ENCODE measurements at places on chromosomes 1 and 21.

DNA sequence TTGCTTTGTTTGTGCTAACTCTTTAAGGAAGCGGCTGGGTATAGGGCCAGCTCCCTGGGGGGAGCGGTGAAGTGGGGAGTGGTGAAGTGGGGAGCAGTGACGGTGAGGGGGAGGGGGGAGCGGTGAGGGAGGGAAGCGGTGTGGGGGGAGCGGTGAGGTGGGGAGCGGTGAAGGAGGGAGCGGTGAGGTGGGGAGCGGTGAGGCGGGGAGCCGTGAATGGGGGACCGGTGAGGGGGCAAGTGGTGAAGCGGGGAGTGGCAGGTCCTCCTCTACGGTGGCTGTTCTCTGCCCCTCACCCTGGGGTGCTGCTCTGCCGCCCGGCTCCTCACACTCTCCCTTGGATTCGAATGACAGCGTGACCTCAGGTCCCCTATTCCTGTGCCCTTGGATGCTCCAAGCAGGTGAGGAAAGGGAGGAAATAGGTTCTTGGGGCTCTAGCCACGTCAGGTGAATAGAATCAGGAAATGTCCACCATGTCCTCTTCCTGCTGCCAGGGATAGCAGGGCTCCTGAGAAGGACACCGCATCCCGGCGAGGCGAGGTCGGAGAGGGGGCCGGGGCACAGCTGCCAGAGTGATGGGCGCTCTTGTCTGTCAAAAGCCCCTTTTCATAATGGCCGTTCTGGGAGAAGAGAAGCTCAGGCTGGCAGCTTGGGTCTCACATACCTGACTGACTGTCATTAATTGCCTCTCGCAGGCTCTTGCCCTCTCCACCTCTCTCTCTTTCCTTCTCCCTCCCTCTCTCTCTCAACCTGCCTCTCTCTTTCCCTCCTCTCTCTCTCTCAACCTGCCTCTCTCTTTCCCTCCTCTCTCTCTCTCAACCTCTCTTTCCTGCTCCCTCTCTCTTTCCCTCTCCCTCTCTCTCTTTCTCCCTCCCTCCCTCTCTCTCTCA is 134.2 kb downstream of the PGBD5 start:
- no peak for DNase-seq

DNA sequence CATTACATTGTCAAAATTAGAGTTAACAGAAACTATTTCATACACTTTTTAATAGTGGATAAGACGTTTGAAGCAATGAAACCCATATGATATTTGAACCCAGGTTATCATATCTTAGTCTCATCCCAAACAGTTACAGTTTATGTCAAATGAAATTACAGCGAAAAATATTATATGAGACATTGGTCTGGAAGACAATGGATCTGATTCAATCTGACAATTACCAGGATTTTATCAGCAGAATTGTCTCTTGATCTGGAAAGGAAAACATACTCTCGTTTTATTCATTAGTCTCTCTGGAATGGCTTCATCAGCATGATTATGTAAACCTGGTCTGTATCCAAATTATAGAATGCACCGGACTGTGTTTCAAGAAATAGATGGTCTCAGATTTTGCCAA is 818.6 kb downstream of the NCAM2 start:
- no peak for DNase-seq

DNA sequence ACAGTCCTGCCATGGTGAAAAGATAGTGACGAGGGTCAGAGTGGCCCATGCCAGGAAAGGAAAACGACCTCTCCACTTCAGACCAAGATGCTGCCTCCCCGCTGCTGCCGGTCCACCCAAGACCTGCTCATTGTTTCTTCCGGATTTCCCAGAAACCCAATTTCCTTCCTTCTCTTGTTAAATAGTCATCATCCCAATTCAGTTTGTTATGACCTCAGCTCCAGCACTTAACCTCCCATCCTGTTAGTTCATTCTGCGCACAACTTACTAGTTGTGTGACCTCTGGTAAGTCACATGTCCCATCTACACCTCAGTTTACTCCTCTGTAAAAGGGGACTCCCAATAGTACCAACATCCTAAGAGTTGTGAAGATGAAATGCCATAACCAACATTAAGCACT is 29.9 kb upstream of the PPP1R15B start:
- no peak for DNase-seq

- DNase-seq: no peak
Measured at GRCh38 chr1:85058311-85058710, 10.0 kb upstream of the MCOLN3 start.

DNA sequence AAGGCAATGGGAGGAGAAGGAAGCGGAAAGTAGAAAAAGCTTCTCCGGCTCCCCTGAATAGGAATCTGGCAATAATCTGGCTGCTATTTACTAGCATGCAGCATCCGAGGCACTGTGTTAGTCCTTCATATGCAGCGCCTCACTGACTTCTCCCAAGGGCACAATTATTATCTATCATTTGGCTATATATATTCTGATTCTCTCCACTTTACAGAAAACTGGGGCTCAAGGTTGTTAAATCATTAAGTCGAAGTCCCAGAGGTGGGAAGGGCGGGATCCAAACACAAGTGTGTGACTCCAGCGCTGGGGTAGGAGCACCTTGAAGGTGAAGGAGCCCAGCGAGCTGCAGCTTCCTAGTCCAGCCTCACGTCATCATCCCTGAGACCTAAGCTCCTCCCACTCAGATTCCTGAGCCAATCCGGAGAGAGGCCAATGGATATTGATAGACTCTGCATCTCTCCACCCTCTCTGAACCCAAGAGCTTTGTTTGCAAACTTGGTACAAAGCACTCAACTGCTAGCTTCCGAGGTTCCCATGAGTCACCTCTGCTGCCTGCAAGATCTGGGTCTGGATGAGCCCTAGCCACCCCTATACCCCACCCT is 16.6 kb upstream of the EYA3 start:
- DNase-seq: no peak

GRCh38 chr1:19661721-19662228 is 2.9 kb upstream of the HTR6 start:
- DNase-seq: no peak

GRCh38 chr1:12601700-12602658 is 16.0 kb downstream of the DHRS3 start:
- DNase-seq: no peak

DNA sequence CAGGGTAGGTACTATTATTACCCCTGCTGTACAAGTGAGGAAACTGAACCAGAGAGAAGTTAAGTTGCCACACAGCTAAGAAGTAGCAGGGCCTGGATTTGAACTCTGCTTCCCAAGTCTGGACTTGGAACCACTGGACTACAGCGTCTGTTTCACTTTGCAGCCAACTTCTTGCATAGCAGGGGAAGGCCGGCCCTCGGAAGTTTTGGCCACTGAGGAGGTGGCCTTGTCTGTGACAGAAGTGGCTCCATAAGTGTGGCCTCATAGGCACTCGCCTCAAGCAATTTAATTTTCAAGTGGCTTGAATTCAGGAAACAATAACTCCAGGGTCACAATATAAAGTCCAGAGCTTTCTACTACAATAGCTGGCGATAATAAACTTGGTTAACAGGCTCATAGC is 41.4 kb downstream of the PLEKHA6 start:
- DNase-seq: no peak

DNA sequence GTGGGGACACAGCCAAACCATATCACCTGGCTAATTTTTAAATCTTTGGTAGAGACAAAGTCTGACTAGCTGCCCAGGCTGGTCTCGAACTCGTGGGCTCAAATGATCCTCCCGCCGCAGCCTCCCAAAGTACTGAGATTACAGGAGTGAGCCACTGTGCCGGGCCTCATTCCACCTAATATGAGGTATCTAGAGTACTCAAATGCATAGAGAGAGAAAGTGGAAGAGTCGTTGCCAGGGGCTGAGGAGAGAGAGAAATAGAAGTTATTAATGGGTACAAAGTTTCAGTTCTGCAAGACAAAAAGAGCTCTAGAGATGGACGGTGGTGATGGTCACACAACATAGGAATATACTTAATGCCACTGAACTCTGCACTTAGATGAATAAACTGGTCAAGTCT is 119.6 kb downstream of the TOMM20 start:
- DNase-seq: no peak

DNA sequence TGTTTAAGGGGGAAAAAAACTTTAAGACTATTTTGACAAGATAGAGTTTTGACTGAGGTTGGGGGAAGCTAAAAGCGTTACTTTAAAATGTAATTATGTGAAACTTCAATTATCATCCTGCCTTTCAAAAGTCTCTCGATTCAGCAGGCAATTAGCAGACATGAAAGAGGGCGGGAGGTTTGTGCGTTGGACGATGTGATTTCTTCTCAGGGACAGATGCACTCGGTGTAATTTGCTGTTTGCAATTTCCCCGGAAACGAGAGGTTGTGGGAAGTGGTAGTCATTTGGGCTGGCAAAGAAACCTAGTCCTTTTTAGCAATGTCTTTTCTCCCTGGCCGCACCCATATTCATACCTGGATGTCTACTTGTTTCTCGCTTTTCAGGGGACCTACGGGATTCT is 27.1 kb downstream of the KAZN start:
- DNase-seq: no peak

- no peak for DNase-seq
Measured at GRCh38 chr1:103953386-103953785, 203.7 kb downstream of the AMY1C start.

DNA sequence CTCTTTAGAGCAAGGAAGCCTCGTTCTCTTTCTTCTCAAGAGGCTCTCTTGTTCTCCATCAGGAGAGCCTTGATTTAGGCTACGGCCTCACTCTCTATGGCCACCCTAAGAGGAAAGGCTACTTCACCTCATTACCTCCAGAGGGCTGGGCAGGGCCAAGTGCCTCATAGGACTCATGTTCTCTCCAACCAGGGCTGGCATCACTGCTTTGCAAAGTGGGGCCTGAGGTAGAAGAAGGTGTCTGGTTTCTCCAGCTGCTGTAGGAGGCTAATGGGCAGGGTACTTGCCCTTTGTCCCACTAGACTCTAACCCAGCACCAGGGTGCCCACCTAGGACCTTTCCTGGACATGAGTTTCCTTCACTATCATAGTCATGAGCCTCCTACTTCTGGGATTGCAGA is 2.1 kb upstream of the ATXN7L2 start:
- no peak for DNase-seq

GRCh38 chr1:40210511-40211204 is 37.1 kb upstream of the TMCO2 start:
- no peak for DNase-seq

GRCh38 chr1:108750476-108751181 is 4.2 kb downstream of the STXBP3 start:
- DNase-seq: no peak

- no peak for DNase-seq
Measured at GRCh38 chr21:29151931-29152330, 21.5 kb downstream of the MAP3K7CL start.

GRCh38 chr1:106986603-106987002 is 69.9 kb upstream of the PRMT6 start:
- no peak for DNase-seq

- DNase-seq: no peak
Measured at GRCh38 chr1:2783435-2784397, 17.8 kb downstream of the TTC34 start.

DNA sequence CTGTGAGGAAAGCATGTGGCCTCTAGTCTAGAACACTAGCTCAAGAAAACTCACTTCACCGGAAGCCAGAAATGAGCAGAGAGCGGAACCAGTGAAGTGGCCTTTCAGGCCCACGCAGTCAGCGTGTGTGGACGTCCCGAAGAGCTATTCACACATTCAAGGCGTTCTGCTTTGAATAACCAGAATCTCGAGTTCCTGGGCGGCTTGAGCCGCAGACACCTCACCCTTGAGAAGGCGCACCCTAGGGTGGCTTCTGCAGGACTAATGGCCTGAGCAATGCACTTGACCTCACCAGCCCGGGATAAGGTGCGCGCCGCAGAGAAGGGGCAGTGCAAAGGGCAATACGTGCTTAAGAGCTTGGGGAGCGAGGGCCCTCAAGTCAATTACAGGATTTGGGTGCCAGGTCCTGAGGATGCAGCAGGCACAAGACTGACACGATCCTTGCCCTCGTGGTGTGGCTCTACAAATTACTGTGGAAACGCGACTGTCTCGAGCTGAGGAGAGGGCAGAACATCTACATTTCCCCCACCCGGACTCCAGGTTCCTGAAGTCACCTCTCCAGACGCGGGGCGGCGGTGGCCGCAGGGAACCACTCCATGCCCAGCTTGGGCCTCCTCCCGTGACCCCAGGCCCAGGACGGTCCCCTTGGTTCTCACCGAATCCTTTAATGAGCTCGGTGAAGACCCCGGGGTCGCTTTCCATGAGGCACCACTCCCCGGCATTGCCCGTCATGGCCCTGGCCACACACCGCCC is 455 bp downstream of the UCHL5 start:
- peak; percentile 68 for DNase-seq

Data from activated naive CD8-positive, alpha-beta T cell treated with anti-CD3 and anti-CD28 coated beads for 36 hours (primary cell).